ENCODE measurements at places on chromosomes 4 and X.
A peak's percentile ranks its signal among the peaks of the same experiment; 100 is the strongest.

GRCh38 chr4:3193531-3194203 lies 55.3 kb upstream of the MSANTD1 start:
- peak; percentile 35 for DNase-seq

DNA sequence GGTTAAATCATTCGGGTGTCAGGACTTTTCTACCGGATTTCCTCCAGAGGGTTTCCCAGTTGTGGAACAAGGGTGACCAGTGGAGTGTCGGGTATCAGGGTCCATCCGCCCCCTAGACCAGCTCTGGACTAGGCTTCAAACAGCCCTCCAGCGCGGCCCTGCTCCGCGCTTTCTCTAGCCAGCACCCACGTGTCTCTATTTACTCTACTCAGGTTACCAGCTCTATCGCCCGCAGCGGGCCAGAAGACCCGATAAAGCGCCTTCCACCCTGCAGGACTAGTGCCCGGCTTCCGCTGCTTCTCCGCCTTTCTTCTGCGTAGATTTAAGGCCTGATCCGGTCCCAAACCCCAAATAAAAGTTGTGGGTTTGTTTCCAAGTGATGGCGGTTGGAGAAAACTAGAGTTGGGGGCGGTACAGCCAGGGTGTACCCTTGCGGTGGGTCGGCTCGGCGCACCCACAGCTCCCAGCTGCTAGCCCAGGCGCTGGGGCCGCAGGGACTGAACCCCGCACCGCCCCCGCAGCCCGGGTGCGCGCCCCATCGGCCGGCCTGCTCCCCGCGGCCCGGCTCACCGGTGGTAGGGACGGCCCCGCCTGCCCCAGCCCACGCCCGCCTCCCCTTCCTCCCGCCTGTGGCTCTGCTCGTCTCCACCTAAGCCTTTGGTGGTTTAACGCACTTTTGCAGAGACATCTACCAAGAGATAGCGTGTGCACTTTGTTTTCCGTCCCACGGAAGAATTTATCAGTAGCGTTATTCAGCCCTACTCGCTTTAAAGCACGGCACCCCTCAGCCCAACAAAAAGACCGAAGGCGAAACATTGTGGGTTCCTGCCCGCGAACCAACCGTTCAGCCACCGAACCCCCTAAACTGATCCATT lies 2.1 kb downstream of the LEF1 start:
- peak; percentile 80 for DNase-seq

- DNase-seq, result peak; percentile 91
Measured at GRCh38 chr4:169619518-169619957, 840 bp upstream of the CLCN3 start.

GRCh38 chr4:102564399-102565059 lies 63.4 kb downstream of the NFKB1 start:
- peak; percentile 42 for DNase-seq

DNA sequence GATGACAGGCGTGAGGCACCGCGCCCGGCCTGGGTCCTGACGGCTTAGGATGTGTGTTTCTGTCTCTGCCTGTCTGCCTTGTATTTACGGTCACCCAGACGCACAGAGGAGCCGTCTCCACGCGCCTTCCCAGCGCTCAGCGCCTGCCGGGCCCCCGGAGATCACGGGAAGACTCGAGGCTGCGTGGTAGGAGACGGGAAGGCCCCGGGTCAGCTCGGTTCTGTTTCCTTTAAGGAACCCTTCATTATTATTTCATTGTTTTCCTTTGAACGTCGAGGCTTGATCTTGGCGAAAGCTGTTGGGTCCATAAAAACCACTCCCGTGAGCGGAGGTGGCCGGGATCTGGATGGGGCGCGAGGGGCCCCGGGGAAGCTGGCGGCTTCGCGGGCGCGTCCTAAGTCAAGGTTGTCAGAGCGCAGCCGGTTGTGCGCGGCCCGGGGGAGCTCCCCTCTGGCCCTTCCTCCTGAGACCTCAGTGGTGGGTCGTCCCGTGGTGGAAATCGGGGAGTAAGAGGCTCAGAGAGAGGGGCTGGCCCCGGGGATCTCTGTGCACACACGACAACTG lies 1.3 kb downstream of the SHOX start:
- no peak for DNase-seq

DNA sequence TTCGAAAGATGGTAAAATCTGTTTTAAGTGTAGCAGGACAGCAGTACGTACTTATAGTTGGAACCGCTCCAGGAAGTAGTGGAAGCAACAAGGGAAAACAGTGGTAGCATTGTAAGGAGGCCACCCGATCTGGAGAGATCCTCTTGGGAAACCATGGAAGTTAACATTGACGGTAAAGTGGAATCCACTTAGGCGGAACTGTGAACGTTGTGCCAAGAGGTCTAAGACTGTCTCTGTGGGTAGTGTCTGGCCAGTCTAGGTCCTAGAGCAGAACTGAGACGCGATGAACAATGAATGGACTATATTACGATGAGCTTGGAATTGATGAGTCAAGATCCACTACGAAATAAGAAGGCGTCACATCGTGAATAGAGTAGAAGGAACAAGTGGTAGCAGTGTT lies 124.0 kb downstream of the TENM3 start:
- no peak for DNase-seq

DNA sequence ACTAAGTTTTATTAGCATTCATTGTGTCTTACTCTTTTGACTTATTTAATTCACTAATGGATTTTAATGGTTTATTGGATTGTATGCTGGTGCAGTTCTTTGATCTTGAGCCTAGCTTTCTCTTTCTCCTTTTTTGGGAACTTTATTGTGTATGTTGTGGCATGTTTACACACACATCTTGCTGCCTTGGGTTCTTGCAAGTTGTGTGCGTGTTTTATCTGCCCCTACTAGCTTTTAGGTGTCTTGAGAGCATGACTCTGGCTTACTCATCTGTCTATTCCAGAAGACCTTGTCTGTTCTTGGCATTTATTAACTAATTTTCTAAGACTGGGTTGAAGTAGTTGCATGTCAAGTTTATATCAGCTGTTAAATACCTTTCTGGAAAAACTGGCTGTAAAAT lies 2.7 kb downstream of the TMEM165 start:
- peak; percentile 15 for DNase-seq

All from NAMALWA (cell line).